Stimulated activated CD8-positive, alpha-beta memory T cell treated with anti-CD3 and anti-CD28 coated beads, Interleukin-2, amount 100 ng/mL, for 1 hour (primary cell): ENCODE measurements at places on chromosomes 7 and 10.

GRCh38 chr10:96072674-96073073 lies 29.3 kb downstream of the CCNJ start:
- DNase-seq = no peak

- no peak for DNase-seq
Measured at GRCh38 chr10:35208949-35209613, 82.4 kb downstream of the CREM start.

DNA sequence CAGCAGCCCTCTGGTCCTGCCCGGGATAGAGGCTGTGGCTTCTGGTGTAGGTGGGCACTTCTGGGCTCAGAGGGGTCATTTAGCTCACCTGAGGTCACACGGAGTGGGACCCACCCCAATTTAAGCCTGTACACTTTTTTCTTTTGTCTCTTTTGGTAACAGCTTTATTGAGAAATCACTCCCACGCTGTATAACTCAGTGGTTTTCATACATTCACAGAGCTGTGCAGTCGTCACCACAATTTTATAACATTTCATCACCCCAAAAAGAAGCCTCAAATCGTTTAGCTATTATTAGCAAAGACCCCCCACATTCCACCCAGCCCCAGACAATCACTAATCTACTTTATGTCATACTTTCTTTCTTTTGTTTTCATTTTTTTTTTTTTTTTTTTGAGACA lies 62.3 kb downstream of the LHPP start:
- DNase-seq = no peak

GRCh38 chr7:28061824-28062196 lies 118.8 kb downstream of the JAZF1 start:
- DNase-seq = no peak

DNA sequence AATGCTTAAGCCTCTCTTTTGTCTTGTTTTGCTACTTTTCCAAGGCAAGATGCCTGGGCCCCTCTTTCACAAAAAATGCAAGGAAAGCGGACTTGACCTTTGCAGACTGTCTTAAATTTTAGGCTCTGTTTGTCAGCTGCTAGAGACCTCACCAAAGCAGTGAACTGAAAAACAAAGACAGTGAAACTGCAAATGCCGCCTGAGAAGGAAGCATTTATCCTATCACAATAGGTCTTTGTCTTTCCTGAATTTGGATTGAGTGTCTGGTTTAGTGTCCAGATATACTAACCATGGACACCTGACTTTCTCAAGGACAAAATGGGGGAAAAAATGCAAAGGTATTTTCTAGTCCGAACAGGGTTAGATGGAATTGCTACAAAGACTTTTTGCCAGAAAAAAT lies 256.9 kb downstream of the INHBA start:
- DNase-seq = no peak

GRCh38 chr10:7397049-7398035 lies 13.5 kb downstream of the SFMBT2 start:
- no peak for DNase-seq

DNA sequence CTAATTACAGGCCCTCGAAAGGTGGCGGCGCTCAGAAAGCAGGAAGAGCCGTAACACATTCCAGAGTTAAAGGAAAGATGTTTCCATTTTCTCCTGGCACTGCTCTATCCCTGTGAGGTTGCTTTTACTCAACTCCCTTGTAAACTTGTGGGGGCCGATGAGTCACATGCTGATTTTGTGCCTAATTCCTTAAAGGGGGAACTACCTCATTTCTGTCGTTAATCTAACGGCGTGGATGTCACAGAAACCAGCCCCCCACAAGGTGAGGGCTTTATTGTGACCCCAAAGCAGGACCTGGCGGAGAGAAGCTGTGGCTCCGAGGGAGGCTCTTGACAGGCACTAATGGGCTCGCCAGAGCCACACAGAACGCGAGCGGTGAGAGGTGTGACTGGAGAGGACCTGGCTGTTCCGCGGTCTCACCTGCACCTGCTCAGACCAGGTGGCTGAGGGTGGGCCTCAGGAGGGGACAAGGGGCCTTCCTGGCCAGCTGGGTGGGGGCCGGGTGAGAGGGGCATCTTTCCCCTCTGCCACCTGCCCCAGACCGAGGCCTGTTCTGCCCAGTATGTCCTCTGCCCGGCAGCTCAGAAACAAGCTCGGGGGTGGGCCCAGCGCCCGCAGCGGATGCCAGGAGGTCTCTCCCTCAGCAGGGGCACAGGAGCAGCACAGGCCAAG lies 50.9 kb downstream of the CALML3 start:
- DNase-seq = no peak

- no peak for DNase-seq
Measured at GRCh38 chr10:118531105-118531852, 64.2 kb downstream of the PRLHR start.

GRCh38 chr7:155120460-155120859 lies 50.3 kb downstream of the HTR5A start:
- DNase-seq = no peak

DNA sequence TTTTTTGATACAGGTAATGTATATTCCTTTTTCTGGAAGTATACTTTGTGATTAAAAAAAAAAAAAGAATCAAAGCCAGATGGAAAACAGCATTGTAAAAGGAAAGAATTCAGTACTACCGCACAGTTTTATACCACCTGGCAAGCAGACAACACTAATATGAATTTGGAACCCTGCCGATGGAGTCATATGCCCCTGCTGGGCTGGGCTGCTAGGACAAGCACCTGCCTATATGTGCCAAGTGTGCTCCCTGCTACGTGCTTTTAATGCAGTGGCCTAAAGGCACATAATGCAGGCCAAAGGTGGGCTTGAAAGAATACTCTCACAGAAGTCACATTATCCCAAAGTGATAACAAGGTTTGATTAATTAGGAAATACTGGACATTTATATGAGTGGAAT lies 29.8 kb upstream of the WAC start:
- DNase-seq = no peak

DNA sequence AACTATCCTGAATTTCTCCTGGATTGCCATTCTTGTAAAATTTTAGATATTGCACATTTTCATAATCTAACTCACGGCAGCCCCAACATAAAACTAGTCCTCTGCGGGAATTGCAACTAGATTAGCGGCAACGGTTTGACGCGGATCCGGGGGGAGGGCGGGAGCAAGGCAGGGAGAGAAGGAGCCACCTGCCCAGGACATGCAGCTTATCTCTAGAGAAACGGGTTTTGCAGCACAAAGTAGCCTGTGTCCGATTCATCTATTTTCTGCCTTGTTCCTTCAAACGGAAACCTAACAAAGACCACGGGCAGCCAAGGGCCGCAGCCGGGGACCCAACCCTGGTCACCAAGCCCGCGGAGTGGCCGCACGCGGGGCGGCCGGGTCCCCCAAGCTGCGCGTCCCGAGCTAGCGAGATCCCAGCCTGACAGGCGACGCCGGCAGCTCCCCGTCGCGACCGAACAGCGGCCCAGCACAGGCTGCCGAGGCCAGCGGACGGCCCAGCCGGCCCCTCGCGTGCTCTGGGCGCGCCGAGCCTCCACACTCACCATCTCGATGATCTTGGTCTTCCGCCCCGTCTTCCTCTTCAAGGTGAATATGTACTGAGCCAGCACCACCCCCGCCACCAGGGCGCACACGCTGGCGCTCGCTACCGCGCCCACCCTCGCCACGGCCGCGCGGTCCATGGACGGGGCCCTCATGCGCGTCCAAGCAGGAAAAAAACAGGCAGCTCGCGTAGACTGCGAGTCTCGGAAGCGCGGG lies at the start of gene NT5C3A:
TSS of gene NT5C3A (minus strand) at position 754 of the 759 bp plus-strand sequence. CDS start at position 683, 71 bp downstream.
- DNase-seq = no peak

- no peak for DNase-seq
Measured at GRCh38 chr7:116340943-116341907, 130.9 kb downstream of the TES start.

- no peak for DNase-seq
Measured at GRCh38 chr7:800692-801091, 31.6 kb upstream of the SUN1 start.
